Epithelial cell of proximal tubule (primary cell): ENCODE measurements at places on chromosomes 7 and 10. TPM values are rescaled to one million over a fixed set of nuclear protein-coding genes. Genes with fewer than 3 reads are reported as not detected.

The CAV1 gene
- total RNA-seq: 66.7 and 110 TPM in 2 replicates

The ITIH5 gene
- not detected in 2 replicates for total RNA-seq

The ACBD7 gene
- total RNA-seq: 1.2 and 1.6 TPM in 2 replicates

The NAT16 gene
- 0.12 TPM in 1 of 2 replicates, not detected in the other for total RNA-seq

The SPDYE9 gene
- not detected in 2 replicates for total RNA-seq

The NDUFA5 gene
- 30.1 and 31.4 TPM in 2 replicates for total RNA-seq

The TDRD1 gene
- total RNA-seq: not detected in 2 replicates

The TWIST1 gene
- total RNA-seq: 0.22 TPM in 1 of 2 replicates, not detected in the other

The CNPY1 gene
- not detected in 2 replicates for total RNA-seq

The CUL2 gene
- 23.7 and 24.8 TPM in 2 replicates for total RNA-seq

The GPNMB gene
- total RNA-seq: 10.6 and 10.9 TPM in 2 replicates

The JCAD gene
- total RNA-seq: 3.3 and 7.3 TPM in 2 replicates

The ZNF488 gene
- total RNA-seq: 0.63 and 2.1 TPM in 2 replicates

The BTBD16 gene
- total RNA-seq: 0.51 and 1.3 TPM in 2 replicates

The NEBL gene
- 0.65 and 4.6 TPM in 2 replicates for total RNA-seq

The MRC1 gene
- not detected in 2 replicates for total RNA-seq

The TRIM56 gene
- total RNA-seq: 9.2 and 9.4 TPM in 2 replicates

The CALML3 gene
- total RNA-seq: not detected in 2 replicates

The MCM10 gene
- total RNA-seq: 16.2 and 35.2 TPM in 2 replicates

The C7orf33 gene
- total RNA-seq: not detected in 2 replicates

The PIP gene
- total RNA-seq: not detected in 2 replicates

The VAX1 gene
- total RNA-seq: not detected in 2 replicates

The CYTH3 gene
- total RNA-seq: 15.6 and 22.3 TPM in 2 replicates

The PRSS37 gene
- total RNA-seq: not detected in 2 replicates

The PNLIPRP2 gene
- total RNA-seq: not detected in 2 replicates

The NMT2 gene
- total RNA-seq: 28.5 and 31.0 TPM in 2 replicates

The PRRT4 gene
- 1.3 TPM in 1 of 2 replicates, not detected in the other for total RNA-seq

The TRIM74 gene
- not detected in 2 replicates for total RNA-seq

The GFRA1 gene
- total RNA-seq: 10.6 and 42.7 TPM in 2 replicates

The FBXL13 gene
- 0.51 and 1.6 TPM in 2 replicates for total RNA-seq

The IL6 gene
- total RNA-seq: 22.4 and 40.4 TPM in 2 replicates

The SLC18A3 gene
- total RNA-seq: not detected in 2 replicates
